ENCODE measurements at places on chromosomes 13 and 19. TPM values are rescaled to one million over a fixed set of nuclear protein-coding genes. Genes with fewer than 3 reads are reported as not detected.

Gene CGB2
- total RNA-seq = not detected

Gene FUT2
- total RNA-seq = not detected

Gene CFAP97D2
- total RNA-seq = not detected

Gene CALR3
- not detected for total RNA-seq

Gene PNMA8A
- 8.1 TPM for total RNA-seq

Gene NCCRP1
- total RNA-seq = not detected
